Stimulated activated CD4-positive, alpha-beta T cell treated with anti-CD3 and anti-CD28 coated beads, TNF-alpha, amount 100 ng/mL, for 1 hour (primary cell): ENCODE measurements at places on chromosomes 1 and 21.
A peak's percentile ranks its signal among the peaks of the same experiment; 100 is the strongest.

- no peak for DNase-seq
Measured at GRCh38 chr1:170583186-170583585, 51.2 kb downstream of the GORAB start.

DNA sequence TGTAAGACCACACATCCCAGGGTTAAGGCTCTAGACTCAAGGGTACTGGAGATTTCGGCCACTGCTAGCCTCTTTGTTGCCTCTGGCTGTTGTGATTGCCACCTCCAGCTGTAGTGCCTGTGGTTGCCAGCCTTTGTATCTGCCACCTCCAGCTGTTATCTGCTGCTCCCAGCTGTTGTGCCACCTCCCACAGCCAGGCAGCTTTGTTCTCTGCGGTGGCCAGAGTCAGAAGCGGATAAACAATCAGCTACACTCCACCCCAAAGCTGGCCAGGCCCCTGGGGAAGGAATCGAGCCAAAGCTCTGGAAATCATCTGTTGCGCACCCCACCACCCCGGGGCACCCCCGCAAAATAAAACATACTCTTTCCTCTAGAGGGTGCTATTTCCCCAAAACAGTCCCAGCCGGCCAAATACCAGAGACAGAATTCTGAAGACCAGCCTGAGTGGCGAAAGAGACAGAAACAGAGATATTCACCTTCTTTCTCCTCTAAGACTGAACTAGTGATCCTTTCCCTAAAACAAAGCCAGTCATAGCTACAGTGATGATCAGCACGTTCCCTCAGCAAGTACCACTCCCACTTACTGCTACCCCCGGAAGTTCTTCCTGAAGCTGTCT, 14.8 kb upstream of the PIGM start:
- DNase-seq = peak; percentile 9

GRCh38 chr1:10195570-10195969, 14.8 kb upstream of the KIF1B start:
- no peak for DNase-seq

GRCh38 chr1:205920861-205921569, 22.2 kb downstream of the SLC26A9 start:
- no peak for DNase-seq

DNA sequence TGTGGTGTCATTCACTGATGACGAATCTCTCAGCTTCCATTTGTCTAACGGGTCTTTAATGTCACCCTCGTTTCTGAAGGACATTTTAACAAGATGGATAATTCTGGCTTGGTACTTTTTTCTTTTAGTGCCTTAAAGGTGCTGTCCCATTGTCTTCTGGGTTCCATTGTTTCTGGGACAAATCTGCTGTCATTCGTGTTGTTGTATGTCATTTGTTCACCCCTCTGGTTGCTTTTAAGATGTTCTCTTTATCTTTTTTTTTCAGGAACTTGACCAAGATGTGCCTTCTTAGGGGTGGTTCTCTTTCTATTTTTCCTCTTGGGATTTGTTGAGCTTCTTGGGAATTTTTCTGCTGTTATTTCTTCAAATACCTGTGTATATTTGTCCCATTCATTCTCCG, 14.0 kb upstream of the MMEL1 start:
- DNase-seq = no peak

GRCh38 chr1:179269071-179269470, 24.5 kb upstream of the SOAT1 start:
- no peak for DNase-seq

DNA sequence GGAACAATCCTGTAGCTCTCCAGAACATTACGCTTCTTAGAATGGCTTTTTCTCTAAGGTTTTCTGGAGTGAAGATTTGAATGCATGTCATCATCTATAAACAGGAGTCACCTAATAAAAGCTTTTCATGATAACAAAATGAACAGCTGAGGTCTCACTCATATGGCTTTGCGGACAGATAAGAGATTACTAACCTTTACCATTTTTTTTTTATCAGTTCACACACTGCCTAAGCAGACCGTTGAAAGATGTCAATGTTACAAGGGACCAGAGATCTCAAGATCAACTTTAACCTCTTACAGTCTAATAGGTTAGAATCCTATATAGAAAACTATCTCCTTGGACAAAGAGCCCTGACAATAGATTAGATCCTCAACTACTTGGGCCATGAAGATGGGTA, 41.4 kb downstream of the SCMH1 start:
- no peak for DNase-seq

DNA sequence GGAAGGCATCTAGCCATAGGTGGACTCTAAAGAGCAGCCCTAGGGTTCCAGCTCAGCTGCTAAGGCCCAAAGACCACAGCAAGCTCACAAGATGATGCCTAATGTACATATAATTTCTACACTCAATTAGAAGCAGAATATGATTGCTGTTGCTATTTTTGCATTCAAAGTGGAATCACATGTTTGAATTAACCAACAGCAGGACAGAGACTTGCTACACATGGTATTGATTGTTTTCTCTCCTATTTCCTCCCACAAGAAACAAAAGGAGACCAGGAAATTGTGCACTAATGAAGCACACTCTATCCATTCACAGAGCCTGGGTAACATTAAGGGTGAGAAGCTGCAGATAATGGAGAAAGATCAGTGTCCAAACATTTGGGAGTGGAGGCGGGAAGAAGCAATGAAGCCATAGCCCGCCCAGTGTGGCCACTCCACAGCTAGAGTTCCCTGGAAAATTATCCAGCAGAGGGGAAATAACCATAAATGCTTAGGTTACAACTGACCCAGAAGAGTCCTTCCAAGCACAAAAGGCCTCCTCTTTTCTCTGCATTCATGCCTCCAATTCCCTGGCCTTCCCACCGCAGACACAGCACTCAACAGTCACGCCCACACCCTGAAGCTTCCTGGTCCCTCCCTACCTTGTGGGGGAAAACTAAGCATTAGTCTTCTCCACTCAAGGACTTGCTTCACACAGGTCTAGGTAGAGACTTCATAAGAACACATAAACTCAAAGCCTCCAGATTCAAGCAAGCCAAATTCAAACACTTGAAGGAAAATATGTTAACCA, 7.5 kb downstream of the CNN3 start:
- no peak for DNase-seq

- no peak for DNase-seq
Measured at GRCh38 chr21:35953597-35953996, 106.7 kb downstream of the SETD4 start.

GRCh38 chr1:64114012-64114525, 89.4 kb upstream of the UBE2U start:
- DNase-seq = no peak

- DNase-seq = no peak
Measured at GRCh38 chr1:202133989-202134388, 10.5 kb downstream of the ARL8A start.

DNA sequence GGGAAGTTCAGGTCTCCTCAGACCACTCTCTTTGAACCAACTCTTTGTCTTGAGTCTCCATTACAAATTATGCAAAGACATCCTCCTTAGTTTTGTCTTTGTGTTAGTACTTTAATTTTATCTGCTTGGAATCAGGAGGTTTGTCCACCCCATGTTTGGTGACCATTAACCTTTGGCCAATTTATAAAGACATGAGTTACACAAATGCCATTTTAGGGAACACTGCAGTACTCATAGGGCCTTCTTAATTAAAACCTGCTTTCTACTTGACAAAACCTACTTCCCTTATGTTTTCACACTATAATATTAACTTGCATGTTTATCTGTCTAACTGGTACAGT, 7.9 kb upstream of the CDC73 start:
- no peak for DNase-seq

DNA sequence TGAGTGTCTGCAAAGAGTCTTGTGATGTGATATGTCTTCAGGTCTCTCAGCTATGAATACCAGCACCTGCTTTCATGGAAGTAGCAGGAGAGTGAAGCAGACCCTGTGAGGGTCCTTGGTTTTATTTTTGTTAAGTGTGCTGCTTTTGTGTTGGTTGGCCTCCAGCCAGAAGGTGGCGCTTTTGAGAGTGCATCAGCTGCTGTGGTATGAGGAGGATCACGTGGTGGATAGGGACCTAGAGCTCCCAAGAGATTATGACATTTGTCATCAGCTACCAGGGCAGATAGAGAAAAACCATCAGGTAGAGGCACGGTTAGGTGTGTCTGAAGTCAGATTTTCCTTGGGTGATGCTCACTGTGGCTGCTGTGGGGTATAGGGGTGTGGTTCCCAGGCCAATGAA, 1232.1 kb downstream of the MRPL39 start:
- DNase-seq = no peak

GRCh38 chr21:39105341-39105765, 77.9 kb downstream of the PSMG1 start:
- DNase-seq = no peak

- no peak for DNase-seq
Measured at GRCh38 chr21:33018707-33019465, 6.8 kb upstream of the OLIG2 start.

DNA sequence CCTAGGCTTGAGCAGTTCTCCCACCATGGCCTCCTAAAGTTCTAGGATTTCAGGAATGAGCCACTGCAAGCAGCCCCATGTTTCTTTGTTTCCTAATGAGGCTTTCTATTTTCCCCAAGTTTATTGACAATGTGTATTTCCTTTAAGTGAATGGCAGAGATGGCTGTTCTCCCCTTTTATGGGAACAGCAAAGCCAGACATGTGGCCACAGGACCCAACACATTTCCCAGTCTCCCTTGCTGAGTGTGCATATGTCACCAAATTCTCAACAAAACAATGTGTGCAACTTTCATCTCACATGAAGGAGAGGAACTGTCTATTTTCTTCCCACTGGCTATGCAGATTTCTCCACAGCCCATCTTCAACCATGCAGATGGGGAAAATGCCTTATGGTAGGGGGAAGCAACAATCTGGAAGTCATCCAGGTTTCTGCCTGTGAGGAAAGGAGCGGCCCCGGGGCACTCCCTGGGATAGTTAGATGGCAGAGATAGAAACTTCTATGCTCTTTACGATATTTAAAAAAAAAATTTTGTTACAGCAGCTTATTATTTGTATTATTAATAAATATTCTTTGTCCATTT, 28.6 kb upstream of the MAP10 start:
- no peak for DNase-seq

- no peak for DNase-seq
Measured at GRCh38 chr1:156622581-156623297, 3.5 kb downstream of the HAPLN2 start.

DNA sequence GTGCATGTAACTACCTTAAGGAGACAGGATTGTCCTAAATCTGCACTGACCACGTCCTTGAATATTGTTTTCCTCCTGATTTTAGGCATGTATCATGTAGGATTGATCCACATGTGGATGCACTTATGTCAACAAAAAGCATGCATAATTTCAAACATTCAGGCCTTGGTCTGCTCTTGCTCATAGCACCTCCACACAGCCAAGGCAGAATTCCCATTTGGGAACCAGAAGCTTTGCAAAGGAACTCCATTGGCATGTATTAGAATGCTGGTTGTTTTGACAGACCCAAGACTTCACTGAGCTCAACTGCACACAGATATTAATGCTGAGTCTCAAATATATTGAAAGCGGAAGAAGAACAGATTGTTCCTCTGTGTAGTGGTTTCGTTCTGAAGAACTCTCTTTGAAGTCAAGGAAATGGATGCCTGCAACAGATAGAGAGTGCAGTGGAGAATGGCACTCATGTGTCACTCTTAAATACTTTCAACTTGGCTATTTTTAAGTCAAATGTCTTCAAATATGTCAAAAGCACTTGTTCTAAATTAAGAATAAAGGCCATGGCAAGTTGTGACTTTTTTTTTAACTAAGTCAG, 387.6 kb downstream of the LTN1 start:
- DNase-seq = no peak

DNA sequence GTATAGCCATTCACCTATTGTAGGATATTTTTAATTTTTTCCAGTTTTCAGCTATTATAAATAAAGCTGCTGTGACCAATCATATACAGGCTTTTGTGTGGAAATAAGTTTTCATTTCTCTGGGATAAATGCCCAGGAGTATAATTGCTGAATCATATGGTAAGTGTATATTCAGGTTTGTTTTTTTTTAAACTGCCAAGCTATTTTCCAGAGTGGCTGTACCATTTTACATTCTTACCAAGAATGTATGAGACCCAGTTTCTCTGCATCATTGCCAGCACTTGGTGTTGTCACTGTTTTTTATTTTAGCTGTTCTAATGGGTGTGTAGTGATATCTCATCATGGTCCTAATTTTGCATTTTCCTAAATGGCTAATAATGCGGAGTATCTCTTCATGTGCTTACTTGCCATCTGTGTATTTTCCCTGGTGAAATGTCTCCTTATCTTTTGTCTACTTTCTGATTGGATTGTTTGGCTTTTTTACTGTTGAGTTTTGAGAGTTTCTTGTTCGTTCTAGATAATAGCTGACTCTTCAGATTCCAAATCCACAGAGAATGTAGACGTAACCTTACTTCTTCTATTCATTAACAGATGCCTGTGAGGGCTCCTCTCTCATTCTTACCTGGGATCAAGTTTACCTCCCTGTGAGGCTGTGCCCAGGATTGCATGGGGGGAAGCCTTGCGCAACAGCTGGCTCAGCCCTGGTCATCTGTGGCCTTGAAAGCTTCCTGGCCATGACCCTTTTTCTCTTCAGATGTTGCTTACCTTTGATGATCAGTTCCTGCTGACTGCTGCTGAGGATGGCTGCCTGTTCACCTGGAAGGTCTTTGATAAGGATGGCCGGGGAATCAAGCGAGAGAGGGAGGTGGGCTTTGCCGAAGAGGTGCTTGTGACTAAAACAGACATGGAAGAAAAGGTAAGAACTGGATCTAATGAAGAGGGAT, 42.6 kb downstream of the CFAP57 start:
- DNase-seq = no peak

- no peak for DNase-seq
Measured at GRCh38 chr1:157399984-157400382, 152.3 kb downstream of the FCRL5 start.

GRCh38 chr1:152999818-153000217, 1.7 kb upstream of the SPRR3 start:
- no peak for DNase-seq

DNA sequence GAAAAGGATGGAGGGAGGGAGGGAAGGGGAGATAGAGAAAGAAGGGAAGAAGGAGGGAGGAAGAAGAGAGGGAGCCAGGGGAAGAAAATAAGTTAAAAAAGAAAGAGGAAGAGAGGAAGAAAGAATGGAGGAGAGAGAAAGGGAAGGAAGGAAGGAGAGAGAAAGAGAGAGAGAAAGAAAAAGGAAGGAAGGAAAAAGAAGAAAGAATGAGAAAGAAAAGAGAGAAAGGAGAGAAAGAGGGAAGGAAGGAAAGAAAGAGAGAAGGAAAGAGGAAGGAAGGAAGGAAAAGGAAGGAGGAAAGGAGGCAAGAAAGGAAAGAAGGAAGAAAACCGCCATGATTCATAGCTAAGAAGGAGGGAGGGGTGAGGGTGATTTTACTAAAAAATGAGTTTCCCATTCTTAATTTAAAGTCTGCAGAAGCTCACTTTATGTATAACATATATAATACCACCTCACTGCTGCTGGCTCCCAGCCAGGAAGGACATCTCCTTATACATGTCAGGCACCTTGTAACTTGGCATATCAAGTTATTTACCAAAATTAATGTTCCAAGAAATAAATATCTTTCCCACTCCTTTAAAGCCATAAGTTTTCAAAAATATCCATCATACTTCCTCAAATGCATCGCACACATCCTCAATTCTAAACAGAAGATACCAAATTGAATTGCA, 46.0 kb upstream of the OLIG2 start:
- DNase-seq = no peak

GRCh38 chr1:7256526-7256925, 471.3 kb downstream of the CAMTA1 start:
- DNase-seq = no peak
